ENCODE measurements at places on chromosomes 16 and 17. TPM values are rescaled to one million over a fixed set of nuclear protein-coding genes. Genes with fewer than 3 reads are reported as not detected.

HID1 gene
- 0.31 TPM for total RNA-seq

CDK5RAP3 gene
- total RNA-seq: 190 TPM

CACNG5 gene
- total RNA-seq: not detected

NEURL4 gene
- total RNA-seq: 60.9 TPM

AOC3 gene
- 3.7 TPM for total RNA-seq

KRTAP9-8 gene
- not detected for total RNA-seq

NPIPB8 gene
- total RNA-seq: 0.70 TPM

CCL4 gene
- total RNA-seq: 1,230 TPM

KRTAP2-3 gene
- total RNA-seq: not detected

PNPO gene
- total RNA-seq: 60.7 TPM

CEP112 gene
- 1.3 TPM for total RNA-seq

PDILT gene
- not detected for total RNA-seq

ALDH3A1 gene
- not detected for total RNA-seq

SULT1A2 gene
- total RNA-seq: 0.12 TPM

TBC1D3C gene
- 0.20 TPM for total RNA-seq

TK2 gene
- 8.4 TPM for total RNA-seq

HCRT gene
- not detected for total RNA-seq

CHRNE gene
- 0.52 TPM for total RNA-seq

ATP2A3 gene
- 107 TPM for total RNA-seq

KRT33B gene
- not detected for total RNA-seq

RHBDL1 gene
- total RNA-seq: 0.71 TPM

C17orf107 gene
- total RNA-seq: 1.8 TPM

TBC1D16 gene
- total RNA-seq: 1.9 TPM

CD300E gene
- not detected for total RNA-seq

HAS3 gene
- total RNA-seq: 0.73 TPM

PERCC1 gene
- total RNA-seq: not detected

C16orf54 gene
- total RNA-seq: 21.3 TPM

TLCD2 gene
- 0.13 TPM for total RNA-seq

DRC7 gene
- not detected for total RNA-seq

USP43 gene
- total RNA-seq: not detected

SERPINF2 gene
- total RNA-seq: 0.41 TPM

SPEM1 gene
- not detected for total RNA-seq

TPSG1 gene
- not detected for total RNA-seq

KLHDC4 gene
- total RNA-seq: 93.7 TPM

C16orf87 gene
- 40.8 TPM for total RNA-seq
